ENCODE measurements at places on chromosomes 1 and 21.

GRCh38 chr1:54371038-54371941 is 34.9 kb downstream of the SSBP3 start:
- no peak for DNase-seq

DNA sequence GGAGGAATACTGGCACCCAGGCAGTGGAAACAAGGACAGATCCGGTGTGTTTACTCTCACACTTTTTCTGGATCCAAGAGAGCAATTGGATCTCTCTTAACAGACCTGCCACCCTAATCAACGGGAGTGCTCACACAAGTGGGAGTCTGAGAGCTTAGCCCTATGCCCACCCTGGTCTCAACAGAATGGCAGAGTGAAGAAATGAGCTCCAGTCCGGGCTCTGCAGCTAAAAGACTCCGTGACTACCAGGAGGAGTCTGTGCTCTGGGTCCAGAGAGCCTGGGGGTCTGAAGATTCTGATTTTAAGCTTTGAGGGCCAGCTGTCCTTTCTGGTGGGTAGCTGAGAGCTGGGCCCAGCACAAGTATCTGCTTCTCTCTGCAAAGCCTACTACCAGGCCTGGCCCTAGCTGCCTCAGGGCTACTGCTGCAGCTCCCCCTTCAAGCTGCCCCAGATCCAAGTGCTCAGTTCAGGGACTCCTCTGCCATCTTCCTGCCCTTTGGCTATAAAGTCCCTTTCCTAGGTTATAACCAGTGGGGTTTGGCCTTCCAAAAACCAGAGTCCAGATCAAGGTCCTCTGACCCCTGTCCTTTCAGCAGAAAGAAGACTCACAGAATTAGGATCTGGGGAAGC is 3.9 kb downstream of the S100A9 start:
- no peak for DNase-seq

- DNase-seq: peak; percentile 64
Measured at GRCh38 chr1:3372317-3372716, 82.1 kb upstream of the ARHGEF16 start.

DNA sequence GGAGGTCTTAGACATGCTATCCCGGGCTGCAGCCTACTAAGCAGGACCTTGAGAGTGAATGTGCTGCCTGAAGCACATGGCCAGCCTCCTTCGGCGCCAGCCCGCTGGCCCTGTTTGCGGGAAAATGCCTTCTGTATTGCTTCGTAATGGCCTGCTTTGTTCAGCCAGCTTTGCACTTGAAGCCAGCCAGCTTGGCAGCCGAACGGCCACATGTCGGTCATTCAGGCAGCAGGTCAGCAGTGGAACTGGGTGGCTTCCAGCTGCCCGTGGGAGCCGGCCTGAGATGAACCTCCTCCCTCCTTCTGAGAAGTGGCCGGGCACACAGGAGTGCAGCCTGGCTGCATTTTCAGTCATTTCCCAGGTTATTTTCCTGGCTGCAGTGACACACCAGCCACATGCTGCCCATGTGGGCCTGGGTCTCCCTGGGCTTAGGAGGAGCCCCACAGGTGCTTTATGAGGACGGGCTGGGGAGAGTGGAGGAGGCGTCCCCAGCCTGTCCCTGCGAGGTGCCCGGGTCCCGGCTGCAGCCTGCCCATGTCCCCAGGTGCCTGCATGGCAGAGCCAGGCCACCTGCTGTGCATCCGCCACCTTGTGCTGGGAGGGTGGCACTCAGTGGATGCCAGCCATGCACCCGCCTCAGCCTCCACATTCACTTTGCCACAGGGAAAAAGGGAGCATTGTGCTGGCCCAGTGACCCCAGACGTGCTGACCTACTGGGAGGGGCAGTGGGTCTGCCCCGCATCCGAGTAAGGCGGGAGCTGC is 103.5 kb downstream of the SIK1 start:
- DNase-seq: no peak

DNA sequence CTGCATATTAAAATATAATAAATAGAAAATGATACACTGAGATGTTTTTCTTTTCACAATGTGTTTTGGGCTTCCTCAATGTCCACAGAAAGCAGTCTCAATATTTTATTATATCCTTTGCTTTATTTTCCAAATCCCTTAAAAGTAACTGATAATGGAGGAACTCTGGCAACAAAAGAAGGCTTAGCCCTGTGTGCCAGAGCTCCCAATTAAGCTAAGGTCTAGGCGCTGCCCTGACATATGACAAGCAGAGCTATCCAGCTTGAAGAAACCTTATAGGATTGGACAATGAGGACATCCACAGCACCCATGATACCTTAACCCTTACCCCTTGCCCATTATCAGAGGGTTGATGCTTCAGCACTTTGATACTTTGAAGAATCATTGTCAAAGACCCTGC is 12.9 kb upstream of the SHCBP1L start:
- DNase-seq: no peak

- no peak for DNase-seq
Measured at GRCh38 chr1:3910049-3910731, 10.1 kb upstream of the C1orf174 start.

- no peak for DNase-seq
Measured at GRCh38 chr1:65317866-65318653, 8.7 kb downstream of the DNAJC6 start.

GRCh38 chr21:26207021-26207420 is 36.5 kb upstream of the APP start:
- DNase-seq: no peak

- peak; percentile 19 for DNase-seq
Measured at GRCh38 chr1:86018283-86018923, 138.2 kb downstream of the COL24A1 start.

- no peak for DNase-seq
Measured at GRCh38 chr1:186768906-186769305, 59.8 kb upstream of the PLA2G4A start.

GRCh38 chr1:54927472-54928240 is 40.7 kb upstream of the DHCR24 start:
- DNase-seq: no peak

DNA sequence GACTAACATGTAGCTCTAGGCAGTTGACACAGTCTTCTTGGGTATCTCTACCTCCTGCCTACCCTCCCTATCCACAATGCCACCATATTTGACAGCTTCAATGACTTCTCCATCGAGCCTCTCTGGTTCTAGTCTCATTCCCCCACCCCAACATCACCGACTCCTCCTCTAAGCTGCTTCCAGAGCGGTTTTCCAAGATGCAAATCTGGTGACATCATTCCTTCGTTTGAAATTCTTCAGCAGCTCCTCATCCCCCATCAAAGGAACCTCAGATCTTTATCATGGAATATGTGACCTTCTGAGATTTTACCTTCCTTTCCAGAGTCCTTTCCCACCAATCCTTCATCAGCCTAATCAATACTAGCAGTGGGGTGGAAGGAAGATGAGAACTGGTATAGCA is 352.4 kb upstream of the RUNX1 start:
- DNase-seq: no peak

DNA sequence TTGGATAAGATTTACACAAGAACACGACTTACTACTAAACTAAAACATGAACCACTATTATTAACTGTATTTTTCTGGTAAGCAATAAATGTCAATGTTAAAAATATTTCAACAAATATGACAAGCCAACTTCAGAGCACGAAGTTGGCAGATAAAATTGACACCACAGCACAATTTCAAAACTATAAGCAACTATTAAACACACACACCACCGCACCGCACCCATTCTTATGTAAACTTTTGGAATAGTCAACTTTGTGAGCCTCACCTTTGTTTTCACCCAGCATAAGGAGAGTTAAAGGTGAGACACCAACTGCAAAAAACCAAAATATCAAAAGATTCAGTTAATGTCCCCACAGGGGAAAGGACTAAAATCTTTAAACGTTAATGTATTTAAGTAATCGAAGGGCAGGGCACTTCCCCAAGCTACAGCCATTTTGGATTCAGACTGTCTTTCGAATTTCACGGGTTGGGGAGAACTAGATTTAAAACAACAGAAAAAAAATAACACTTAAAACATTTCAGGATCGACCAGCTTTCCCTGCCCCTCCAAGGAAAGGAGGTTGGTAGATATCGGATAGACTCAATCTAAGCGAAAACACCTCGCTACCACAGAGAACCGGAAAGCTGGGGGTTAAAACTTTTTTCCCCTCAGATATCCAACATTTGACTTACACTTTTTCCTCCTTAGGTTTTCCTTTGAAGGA is 872 bp downstream of the GPBP1L1 start:
- DNase-seq: no peak

DNA sequence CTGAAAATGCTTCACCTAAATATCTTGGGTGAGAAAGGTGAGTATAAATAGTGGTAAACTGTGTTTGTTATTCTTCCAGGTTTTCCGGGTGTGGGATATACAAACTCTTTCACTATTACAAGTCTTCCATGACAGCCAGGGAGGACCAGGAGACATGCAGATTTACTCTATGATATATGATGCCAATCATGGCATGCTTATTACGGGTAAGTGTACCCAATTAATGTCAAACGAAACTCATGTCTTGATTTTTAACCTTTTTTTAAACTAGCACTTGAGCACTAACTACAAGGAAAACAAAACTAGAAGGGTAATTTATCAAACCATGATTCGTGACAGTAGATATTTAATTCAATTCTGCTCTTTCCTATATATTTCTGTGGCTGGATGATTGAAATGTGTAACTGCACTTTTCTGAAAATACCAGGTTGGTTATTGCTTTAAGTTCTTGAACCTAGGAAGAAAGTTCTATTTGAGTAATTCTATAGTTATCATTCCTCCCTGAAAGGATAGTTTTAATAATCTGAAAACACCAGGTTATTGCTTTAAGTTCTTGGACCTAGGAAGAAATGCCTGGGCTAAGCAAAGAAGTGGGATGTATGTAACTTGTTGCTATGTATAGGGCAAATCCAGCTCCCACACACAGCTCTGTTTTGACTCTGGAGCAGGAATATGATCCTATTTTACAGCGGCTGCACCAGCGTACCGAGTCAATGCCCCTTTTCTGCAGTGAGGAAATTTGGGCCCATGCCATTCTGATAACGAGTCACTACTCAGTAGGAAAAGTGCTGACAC is 86.4 kb downstream of the WDR64 start:
- no peak for DNase-seq

GRCh38 chr1:176745945-176746344 is 283.0 kb downstream of the PAPPA2 start:
- DNase-seq: no peak

- DNase-seq: peak; percentile 74
Measured at GRCh38 chr1:154970631-154971340, at the start of gene SHC1. Gene SHC1 (minus strand): TSS chr1:154970747. CDS start chr1:154970526, 221 bp downstream.

- no peak for DNase-seq
Measured at GRCh38 chr1:60153961-60154360, 80.4 kb upstream of the C1orf87 start.

DNA sequence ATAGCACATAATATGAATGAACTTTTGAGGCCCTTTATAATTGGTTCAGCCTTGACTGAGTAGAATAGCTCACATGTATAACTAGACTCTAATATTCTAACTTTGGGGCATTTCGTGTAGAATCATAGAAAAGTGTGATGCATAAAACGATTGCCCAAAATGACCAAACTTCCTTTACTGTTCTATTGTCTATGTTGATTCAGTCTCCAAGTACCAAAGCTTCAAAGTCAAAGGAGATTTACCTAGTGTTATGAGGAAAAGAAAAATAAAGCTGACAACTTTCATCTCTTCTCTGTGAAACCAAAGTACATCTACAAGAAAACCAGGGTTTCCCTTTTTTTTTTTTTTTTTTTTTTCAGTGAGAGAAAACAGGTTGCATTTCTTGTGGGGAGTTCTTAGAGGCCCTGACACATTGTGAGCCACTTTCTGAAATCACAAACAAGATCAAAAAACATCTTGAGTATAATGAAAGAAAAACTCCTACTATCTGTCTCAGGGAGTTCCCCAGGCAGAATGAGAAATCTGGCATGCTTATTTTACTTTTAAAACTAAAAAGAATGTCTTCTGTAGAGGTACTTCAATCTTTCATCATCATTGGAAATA is 183.4 kb downstream of the TNFSF18 start:
- peak; percentile 16 for DNase-seq

- DNase-seq: no peak
Measured at GRCh38 chr1:107328087-107328486, 187.2 kb downstream of the NTNG1 start.

DNA sequence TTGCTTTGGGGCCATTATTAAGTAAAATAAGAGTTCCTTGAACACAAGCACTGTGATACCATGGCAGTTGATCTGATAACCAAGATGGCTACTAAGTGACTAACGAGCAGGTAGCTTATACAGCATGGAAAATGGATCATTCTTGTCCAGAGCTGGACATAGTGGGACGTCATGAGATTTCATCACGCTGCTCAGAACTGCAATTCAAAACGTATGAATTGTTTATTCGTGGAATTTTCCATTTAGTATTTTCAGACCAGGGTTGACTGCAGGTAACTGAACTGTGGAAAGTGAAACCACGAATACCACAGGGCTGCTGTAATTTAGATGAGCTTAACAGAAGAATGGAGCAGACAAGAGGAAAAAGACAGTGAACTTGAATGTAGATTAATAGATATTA is 38.9 kb downstream of the CCDC18 start:
- DNase-seq: peak; percentile 50

DNA sequence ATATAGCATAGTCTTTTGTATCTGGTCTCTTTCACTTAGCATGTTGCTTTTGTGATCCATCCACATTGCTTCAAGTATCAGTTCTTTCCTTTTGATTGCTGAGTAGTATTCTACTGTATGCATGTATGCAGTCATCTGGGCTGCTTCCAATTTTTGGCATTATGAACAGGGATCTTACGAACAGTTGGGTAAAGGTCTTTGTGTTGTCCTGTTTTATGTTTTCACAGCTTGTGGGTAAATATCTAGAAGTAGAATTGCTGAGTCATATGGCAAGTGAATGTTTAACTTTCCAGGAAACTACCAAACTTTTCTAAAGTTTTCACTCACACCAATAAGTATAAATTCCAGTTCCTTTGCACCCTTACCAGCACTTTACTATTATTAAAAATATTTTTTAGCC is 60.9 kb downstream of the LHX4 start:
- no peak for DNase-seq

DNA sequence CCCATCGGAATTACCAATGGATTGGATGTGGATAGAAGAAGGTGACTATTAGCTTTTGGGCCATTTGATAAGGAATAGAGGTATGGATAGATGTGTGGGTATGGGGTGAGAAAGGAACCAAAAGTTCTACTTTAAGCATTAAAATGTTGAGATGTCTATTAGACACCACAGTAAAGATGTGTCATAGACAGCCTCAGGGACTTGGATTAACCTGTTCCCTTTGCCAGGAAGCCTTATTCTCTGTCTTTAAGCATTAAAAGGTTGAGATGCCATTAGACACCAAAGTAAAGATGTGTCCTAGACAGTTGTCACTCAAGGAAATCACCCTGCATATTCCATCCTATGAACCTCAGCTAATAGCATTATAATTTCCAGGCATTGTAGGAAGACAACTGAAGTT is 11.0 kb upstream of the DENND1B start:
- DNase-seq: no peak

DNA sequence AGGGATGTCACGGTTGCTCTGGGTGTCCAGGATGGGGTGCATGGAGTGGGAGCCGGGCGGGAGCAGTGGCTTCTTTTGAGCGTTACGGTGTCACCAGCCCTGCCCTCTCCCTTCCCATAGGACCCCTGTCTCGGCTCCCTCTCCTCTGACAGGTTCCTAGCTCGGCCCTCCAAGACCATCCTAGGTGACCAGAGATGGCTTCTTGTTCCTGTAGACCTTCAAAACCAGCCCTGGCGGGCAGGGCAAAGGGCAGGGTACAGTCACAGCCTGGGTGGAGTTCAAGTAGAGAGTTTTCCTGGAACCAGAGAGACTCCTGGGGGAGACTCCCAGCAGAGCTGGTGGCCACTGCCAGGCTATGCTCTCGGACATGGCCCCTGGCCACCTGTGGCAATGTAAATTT is 345.6 kb upstream of the AJAP1 start:
- DNase-seq: no peak
